Inflammatory macrophage treated with lipopolysaccharide for 1 hour (primary cell): ENCODE measurements at places on chromosomes 2 and 18.

DNA sequence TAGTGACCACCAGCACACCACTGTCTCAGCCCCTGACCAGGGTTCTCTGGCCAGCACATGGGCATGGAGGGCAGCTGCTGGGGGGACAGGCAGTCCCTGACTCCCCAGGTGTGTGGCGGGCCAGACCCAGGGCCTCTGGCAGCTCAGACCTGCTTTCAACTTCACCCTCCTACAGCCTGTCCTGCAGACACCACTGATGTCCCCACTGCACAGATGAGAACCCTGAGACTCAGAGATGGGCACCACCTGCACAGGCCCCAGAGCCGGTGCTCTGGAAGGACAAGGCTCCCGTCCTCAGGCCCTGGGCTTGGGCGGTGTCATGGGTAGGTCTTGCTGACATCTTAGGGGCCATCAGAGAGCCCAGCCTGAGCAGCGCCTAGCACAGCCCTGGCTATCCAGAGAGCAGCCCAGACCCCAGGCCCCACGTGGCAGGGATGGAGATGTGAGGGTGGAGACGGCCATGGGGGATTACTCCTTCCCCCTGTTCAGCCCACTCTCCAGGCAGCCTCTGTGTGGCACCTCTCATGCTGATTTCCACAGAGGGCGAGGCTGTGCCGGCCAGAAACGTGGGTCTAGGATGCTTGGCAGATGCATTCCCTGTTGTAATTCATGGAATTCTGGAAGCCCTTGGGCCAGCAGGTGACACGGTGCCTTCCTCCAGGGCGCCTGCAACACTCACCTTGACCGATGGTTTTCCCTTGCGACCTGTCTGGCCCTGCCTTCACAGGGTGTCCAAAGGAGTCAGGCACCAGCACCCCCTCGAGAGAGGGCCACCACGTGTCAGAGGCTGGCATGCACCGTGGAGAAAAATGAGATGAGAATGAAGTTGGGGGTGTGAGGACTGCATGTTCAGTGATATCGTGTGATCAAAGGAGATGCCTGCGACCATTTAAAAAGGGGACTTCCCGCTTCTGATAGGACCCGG, 61.2 kb upstream of the GLI2 start:
- DNase-seq = no peak

GRCh38 chr2:95158891-95159619, 593 bp downstream of the ZNF514 start:
- DNase-seq = peak; percentile 18

DNA sequence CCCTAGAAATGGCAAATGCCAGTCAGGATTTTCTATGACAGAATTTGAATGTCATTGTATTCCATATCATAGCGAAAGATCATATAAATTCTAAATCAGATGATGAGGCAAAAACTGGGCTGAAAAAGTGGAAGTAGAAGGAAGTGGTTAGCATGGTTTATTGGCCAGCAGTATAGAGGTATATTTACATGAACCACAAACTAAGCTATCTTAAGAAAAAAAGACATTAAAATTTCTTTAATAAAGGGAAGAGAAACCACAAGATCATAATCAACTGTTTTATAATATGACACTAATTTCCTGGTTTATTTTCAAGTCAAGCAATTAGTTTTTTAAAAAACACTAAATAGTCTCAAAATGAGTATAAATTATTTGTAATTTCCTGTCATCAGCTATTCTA, 123.2 kb upstream of the LRP1B start:
- DNase-seq = no peak

- DNase-seq = no peak
Observed at GRCh38 chr2:241818229-241818942, 9.4 kb downstream of the NEU4 start.

GRCh38 chr2:39821871-39822270, 42.8 kb upstream of the THUMPD2 start:
- DNase-seq = no peak

GRCh38 chr2:210199186-210199765, 26.0 kb downstream of the ACADL start:
- DNase-seq = peak; percentile 56

- DNase-seq = no peak
Observed at GRCh38 chr18:34976534-34976898, 64.7 kb upstream of the MAPRE2 start.

GRCh38 chr18:68354176-68354575, 360.7 kb downstream of the TMX3 start:
- no peak for DNase-seq

DNA sequence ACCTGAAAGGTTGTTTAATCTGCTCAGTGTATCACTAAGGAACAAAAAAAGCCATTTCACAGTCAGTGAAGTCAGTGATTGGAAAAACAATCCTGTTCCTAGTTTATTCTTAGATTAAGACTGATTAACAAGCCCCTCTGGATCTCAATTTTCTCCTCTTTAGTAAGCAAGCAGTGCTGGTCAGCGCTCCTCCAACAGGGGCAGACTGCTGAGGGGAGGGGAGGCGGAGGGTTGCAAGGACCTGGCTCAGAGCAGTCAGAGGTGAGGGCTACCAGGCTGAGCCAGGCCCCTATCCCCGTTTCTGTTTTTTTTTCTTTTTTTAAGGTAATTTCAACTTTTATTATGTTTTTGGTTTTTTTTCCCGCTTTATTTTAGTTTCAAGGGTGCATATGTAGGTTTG, 24.7 kb upstream of the KCNS3 start:
- no peak for DNase-seq

DNA sequence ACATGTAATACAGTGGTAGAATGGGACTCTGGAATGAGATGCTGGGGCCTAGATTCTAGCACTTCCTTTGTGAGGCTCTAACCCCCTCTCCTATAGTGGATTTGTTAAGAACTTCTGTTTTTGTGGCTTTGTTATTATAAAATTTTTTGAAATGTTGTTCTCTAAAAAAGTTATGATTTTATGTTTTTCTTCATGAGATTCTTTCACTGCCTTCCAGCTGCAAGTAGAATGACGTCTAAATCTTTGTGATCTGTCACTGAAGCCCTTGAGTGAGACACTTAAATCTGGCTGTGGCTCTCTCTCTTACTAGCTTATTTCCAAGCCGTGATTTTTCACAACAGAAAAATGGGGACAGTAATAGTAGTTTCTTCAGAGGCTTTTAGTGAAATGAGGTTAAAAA, 1.6 kb downstream of the CASP8 start:
- DNase-seq = no peak

DNA sequence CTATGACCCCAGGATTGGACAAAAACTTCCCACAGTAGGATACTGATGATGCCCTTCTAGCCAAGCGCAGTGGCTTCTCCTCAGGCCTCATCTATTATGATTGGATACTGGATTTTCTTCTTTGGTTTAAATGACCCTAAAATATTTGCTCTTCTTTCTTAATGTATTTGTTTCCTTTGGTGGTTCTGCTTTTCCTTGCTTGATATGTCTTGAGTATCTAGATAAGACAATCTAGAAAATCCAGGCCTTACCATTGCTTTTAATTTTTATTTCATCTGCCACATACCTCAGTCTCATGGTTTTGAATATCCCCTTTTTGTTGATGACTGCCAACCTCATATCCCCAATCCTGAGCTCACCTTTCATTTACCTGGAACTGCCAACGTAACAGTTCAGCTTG, 35.6 kb downstream of the OTOF start:
- no peak for DNase-seq
